ENCODE measurements at places on chromosomes 6 and 20.

GRCh38 chr6:136230219-136230853 lies 19.8 kb downstream of the MTFR2 start:
- DNase-seq = no peak

DNA sequence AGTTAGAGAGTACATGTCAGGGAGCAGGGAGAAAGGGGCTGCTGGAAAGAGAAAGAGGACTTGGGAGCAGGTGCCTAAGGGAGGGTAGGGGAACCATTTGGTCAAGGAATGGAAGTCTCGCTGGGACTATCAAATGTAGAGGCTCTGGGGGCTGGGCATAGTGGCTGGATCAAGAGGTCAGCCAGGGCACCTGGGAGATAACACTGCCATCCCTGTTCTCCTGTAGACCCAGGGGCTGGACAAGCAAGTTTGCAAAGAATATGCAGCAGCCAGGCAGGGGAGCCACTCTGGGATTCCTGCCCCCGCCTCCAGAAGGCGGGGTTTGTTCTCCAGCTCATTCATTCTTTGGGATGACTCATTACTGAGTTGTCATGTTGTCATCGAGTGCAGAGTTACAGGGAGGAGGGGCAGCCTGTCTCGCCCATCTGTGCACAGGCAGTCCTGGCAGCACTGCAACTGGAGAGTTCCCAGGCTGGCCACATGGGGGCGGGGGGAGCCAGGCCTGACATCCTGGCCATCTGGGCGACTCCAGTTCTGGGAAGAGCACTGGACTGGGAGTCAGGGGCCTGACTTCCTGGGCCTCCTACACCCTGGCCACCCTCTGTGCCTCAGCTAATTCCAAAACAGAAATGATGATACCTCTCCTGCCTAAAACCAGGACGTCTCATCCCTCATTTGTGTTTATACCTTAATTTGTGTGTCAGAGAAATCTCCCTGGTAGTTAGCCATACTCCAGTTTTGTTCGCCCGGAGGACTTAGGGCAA lies 28.2 kb upstream of the ZFAND3 start:
- DNase-seq = peak; percentile 91

DNA sequence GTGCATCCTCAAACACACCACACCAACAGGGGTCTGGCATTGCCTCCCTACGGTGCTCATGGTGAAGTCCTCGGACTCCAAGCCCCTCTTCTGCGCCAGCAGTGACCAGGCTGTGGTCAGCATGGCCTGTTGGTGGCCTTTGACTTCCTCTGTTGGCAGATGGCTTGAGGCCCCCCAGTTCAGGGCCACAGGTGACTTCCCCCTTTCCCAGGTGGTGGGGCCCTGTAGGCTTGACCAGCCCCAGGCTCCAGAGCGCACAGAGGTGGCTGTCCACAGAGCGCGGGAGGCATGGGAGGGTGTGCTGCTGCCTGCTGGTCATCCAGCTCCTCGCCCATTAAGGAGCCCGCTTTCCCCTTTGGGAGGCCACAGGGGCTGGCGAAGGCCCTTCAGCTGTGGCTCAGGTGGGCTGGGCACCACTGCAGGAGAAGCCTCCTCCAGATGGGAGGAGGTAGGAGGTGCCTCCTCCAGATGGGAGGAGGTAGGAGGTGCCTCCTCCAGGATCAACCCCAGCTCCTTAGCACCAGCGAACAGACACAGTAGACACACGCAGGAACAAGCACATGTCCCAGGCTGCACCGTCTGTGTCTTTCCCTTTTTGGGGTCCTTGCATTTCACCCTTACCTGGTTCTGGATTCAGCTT lies 52.1 kb upstream of the BHLHE23 start:
- no peak for DNase-seq

GRCh38 chr6:138222901-138223546 lies 4.7 kb upstream of the PBOV1 start:
- no peak for DNase-seq

- no peak for DNase-seq
Measured at GRCh38 chr20:37990571-37991151, 42.6 kb downstream of the TTI1 start.

DNA sequence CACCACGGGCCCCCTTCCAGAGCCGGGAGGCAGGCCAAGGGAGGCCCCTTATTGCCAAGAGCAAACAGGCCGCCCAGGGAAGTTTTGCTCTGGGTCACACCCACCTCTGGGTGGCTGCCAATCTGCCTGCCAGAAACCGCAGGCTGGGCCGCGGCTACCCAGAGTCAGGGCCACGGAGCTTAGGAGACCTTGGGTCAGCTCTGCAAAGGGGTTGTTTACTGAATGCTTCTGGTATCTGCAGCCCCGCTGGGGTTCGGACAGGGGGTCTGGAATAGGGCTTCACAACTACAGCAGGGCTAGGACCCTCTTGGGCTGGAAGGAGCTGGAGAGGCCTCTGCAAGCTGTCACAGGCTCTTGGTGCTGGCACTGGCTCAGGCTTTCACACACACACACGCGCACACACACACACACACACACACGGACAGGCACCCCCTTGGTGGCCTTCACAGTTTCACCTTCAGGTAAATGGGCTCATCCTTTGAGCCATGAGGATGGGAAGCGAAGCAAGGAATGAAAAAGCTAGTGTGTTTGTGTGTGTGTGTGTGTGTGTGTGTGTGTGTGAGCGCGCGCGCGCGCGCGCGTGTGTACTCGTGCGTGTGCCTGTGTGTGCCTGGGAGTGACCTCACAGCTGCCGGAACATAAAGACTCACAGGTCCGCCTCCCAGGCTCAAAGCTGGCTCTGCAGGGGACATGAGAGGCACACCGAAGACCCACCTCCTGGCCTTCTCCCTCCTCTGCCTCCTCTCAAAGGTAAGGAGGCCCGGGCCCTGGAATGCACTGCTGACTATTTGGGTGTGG lies at the start of gene CCN5:
TSS of gene CCN5 (plus strand) at position 669 of the 798 bp plus-strand sequence. CDS start at position 691, 22 bp downstream.
- DNase-seq = no peak

DNA sequence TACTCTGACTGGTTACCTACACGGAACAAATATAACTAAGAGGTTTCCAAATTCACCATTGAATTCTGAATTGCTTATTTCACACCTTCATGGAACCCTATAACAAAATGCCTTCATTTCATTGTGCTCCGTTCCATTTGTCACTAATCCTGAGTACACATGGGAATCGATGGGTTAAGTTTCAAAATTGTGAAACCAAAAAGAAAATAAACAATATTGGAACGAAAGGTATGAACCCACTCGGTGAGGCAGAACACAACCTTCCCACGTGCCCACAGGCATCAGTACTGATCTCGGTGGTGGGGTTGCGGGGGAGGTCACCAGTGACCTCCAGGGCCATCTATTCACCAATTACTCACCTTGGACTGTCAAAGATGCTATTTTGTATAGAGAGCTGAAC lies 34.0 kb downstream of the PLAGL1 start:
- DNase-seq = no peak
